A549 (cell line): ENCODE measurements at places on chromosomes 1 and 21. TPM values are rescaled to one million over a fixed set of nuclear protein-coding genes. Genes with fewer than 3 reads are reported as not detected.
A peak's percentile ranks its signal among the peaks of the same experiment; 100 is the strongest.

DNA sequence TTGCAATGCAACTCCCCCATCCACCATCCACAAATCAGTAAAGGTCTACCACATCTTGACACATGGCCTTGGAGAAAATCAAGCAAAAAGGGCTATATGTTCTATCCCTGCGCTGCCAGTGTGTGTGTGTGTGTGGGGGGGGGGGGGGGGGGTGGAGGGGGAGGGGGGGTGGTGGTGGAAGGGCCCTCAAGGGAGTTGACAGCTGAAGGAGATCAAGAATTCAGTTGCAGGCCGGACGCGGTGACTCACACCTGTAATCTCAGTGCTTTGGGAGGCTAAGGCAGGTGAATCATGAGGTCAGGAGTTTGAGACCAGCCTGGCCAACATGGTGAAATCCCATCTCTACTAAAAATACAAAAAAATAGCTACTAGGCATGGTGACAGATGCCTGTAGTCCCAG lies 37.6 kb upstream of the CLIC4 start:
- DNase-seq, result peak; percentile 54

DNA sequence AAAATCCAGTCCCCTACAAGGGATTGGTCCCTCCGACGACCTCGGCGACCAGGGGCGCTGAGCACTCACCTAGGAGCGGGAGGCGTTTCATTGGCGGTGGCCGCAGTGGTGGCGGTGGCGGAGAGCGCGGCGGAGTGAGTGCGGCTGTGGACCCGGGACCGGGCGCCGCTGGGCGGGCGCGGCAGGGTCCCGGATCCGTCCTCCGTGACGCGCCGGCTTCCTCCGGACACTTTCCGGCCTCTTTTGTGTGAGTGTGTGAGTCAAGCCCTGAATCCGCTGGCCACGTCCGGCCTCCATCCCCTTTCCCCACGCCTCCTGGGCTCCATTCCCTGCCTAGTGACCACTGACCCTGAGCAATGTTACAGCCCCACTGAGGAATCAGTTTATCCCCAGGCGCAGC lies at the start of gene ADGRL4:
ADGRL4 (minus strand) TSS at position 167 of the 400 bp plus-strand sequence; CDS start at position 91, 76 bp downstream.
- DNase-seq, result no peak

DNA sequence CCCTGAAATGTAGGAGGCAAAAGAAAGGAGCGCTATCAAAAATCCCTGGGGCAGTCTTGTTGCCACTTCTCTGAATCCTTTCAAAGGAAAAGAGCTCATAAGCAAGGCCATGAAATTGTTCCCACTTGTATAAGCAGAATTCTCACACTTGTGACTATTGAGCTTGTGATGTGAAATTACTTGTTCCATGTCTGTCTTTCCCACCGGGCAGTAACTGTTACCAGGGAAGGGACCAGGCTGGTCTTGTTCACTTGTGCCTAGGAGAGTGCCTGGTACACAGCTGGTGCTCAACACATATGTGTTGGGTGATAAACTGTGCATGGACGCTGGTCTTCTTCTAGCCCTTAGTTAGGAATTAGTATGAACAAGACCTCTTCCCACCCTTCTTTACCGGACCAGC lies 150.6 kb downstream of the CDC7 start:
- DNase-seq, result no peak

DNA sequence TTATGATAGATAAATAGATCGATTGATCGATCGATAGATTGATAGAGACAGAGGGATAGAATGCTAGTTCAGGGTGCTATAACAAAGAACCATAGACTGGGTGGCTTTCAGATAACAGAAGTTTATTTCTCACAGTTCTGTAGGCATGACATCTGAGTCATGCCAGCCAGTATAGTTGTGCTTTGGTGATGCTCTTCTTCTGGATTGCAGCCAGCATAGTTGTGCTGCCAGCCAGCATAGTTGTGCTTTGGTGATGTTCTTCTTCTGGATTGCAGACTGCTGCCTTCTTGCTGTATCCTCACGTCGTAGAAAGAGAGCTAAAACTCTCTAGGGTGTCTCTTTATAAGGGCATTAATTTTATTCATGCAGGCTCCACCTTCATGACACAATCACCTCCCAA lies 860.8 kb downstream of the BRINP3 start:
- peak; percentile 30 for DNase-seq

GRCh38 chr1:92488832-92489231 lies 2.1 kb upstream of the GFI1 start:
- no peak for DNase-seq

- no peak for DNase-seq
Observed at GRCh38 chr1:234917495-234918180, 211.0 kb downstream of the TOMM20 start.

GRCh38 chr1:41573785-41574713 lies 89.6 kb upstream of the EDN2 start:
- DNase-seq, result peak; percentile 65

DNA sequence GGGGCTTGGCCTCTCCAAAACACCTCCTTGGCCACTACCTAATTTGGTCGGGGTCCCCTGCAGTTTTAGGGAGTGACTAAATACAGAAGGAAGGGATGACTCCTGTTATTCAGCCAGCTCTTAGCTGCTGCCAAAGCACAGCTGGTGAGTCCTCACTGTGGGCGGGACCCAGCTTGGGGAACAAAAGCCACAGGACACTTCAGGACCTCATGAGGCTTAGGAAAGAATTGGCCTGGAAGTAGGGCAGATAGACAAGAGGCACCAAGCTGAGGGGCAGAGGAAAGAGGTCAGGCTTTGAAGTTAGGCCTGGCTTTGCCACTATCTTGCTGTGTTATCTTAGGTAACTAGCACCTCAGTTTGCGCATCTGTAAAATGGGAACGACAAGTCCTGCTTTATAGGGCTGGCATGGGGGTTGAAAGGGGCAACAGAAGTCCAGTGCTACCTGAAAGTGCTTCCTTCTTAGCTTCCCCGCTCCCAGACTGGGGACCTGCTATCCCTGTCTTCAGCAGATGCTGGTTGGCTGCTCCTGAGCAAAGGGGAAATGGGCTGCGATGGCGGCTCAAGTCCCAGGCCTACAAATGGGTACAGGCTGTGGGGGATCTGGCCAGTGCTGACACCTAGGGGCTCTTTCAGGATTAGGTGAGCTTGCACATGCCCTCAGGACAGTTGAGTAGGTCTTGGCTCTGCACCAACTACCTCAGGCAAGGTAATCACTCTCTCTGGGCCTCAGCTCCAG lies 15.7 kb downstream of the IFI6 start:
- no peak for DNase-seq

DNA sequence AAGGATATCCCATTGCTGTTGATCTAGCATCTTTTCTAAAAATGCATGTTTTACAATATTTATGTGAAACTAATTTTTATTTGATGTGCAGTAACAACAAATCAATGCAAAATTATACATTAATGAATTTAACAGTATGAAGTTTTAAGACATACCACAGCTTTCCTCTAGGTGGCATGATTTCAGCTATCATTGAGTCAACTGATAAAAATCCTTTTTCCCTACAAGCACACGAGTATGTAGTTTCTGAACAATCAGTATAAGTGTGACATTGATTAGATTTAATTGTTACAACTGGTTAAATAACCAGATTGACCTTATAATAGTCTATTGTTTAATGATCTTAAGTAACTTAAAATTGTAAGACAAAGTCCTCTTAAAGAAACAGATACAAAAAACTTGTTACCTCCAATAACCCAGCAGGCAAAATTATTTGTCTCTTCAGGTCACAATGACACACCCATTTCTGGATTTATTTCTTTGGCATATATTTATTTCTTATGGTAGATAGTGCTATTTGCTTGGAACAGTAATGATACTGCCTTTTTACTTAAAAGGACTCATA lies 5.8 kb upstream of the TGFB2 start:
- DNase-seq, result peak; percentile 58

GRCh38 chr1:9183898-9184297 lies 50.7 kb upstream of the H6PD start:
- no peak for DNase-seq

DNA sequence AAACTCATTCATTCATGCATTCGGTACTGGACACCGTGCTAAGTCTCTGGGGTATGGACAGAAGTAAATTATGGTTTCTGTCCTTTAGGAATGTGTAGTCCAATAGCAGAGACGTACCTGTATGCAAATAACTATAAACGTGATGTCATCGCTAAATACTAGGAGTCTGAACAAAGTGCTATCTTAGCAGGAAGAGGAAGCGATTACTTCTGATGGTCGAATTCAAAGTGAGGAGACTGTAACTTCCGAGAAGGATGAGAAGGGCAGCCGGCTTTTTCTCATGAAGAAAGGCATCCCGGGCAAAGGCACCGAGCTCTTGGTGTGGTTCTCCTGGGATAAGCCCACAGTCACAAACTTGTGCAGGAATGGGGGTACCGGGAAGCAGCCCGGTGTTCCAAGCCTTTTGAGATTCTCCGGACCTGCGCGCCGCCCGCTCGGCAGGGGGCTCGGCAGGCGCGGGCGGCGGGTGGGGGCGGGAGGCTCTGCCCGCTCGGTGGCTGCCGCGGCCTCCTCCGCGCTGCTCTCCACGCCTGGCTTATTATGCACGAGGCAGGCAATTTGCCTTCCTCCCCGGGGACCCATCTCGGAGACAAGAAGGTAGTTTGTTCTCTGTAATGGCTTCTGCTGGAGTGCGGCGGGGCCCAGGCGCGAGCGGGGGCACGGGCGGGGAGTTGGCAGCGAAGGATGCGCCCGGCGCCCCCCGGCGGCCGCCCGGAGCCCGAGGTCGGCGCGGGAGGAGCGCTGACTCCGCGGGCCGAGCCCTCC lies 67.5 kb upstream of the CD1D start:
- peak; percentile 31 for DNase-seq

Gene SPRR3
- not detected in 3 replicates for polyA plus RNA-seq

Gene FCMR
- polyA plus RNA-seq, result 0.93 to 1.3 TPM (median 1.0 TPM) in 3 replicates

Gene TNFRSF14
- 0.22 to 0.31 TPM (median 0.25 TPM) in 3 replicates for polyA plus RNA-seq

Gene OR2G6
- not detected in 3 replicates for polyA plus RNA-seq

Gene CHI3L1
- 0.04 TPM in 1 of 3 replicates, not detected in the others for polyA plus RNA-seq

Gene CDA
- polyA plus RNA-seq, result 35.6 to 48.7 TPM (median 44.6 TPM) in 3 replicates

Gene GRHL3
- polyA plus RNA-seq, result 0.58 to 0.71 TPM (median 0.59 TPM) in 3 replicates
